ENCODE measurements at places on chromosomes 7 and 10.

DNA sequence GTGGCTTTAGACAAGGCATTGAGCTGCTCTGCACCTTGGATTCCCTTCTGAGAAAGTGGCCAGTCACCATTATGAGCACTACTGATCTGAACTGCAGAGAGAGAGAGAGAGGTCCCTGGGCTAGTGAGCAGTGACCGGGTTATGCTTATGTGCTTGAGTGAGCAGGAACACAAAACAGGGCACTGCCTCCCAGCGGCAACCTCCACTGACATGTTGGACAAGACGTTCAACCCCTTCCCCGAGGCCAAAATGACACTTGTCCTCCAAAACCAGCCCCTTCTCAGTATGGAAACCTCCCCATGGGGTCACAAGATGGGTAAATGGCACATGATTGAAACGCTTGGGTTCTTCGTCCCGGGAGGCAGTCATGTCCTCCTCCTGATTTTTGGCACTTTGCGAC is 339.4 kb upstream of the ZMIZ1 start:
- DNase-seq: no peak

DNA sequence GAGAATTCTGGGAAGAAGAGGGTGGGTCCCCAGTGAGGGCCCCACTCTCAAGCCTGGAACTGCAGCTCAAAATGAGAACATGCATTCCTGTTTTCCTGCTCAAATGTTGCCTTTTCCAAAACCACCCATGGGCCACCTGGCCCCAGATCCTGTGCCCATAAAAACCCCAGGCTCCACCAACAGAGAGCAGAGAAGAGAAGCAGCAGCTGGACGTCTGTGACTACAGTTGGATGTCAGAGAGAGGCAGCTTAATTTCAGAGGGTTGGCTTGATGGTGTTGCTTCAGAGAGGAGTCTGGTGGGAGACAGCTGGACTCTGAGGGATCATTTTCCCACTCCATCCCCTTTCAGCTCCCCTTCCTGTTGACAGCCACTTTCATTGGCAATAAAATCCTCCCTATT is 256.4 kb downstream of the FZD1 start:
- DNase-seq: no peak

GRCh38 chr7:155693826-155694225 is 49.4 kb downstream of the RBM33 start:
- no peak for DNase-seq

- no peak for DNase-seq
Observed at GRCh38 chr10:17831341-17831740, 22.2 kb downstream of the MRC1 start.

DNA sequence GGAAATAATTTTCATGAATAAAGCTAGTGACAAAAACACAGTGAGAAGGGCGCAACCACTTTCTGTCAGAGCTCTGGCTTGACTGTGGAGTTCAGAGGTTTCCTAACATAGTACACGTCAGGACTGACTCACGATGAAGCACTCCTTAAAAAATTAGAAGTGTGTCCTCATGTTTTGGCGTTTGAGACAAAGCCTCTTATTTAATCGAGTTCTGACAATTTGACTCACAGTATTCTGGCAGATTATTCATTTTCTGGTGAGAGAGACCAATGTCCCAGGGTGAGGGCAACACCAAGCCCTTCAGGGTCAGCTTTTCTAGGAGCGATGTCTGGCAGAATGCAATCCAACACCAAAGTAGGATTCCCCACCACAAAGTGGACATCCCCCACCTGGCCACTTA is 108.7 kb downstream of the DIP2C start:
- DNase-seq: no peak

DNA sequence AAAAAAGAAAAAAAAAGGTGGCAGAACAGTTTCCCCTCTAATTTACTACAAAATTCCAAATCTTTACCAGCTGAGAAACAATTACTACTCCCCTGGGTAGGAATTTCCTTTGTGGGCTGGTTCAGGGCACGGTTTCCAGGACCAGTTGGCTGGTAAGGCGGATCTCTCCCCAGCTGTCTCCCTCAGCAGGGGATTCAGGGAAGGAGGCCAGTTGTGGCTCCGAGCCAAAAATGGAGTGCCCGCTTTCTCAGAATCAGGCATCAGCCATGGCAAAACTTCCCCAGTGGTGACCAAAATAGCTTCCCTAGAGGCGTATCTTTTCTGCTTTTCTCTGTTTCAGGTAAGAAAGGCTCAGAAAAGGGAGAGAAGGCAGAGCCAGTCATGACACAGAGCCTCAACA is 91.2 kb downstream of the ZNF22 start:
- DNase-seq: no peak

DNA sequence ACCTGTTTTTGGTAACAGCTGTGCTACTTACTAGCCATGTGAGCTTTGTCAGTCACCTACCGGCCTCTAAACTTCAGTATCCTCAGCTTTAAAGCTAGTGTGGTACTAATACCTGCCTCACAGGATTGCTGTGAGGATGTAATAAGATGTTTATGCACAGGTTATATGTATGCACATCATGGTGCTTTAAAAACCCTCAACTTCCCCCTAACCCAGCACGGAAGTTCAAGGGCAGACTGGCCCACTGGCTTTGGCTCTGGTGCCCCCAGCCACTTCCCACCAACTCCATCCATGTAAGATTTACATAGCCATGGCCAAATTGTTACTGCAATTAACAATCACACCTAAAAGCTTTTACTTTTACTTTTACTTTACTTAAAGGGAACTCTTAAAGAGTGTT is 676.0 kb upstream of the GALNT17 start:
- DNase-seq: no peak

- DNase-seq: no peak
Observed at GRCh38 chr10:12521423-12521822, 172.1 kb downstream of the CAMK1D start.

DNA sequence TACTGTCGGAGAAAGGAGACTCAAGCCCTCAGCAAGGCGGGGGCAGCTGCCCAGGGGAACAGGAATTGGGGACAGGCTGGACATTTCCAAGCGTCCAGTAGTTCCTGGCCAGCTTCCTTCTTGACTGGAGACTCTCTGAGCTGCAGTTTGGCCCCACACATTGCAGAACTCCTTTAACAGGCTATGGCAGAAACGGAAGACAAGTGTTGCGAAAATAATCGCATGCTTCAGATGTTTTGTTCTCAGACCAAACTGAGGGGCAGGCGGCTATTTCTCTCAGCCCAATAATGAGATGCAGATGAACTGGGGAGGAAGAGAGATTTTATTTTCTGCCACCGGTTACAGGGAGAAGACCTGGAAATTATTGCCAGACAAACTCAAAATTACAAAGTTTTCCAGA is 88.0 kb upstream of the PFKP start:
- no peak for DNase-seq

GRCh38 chr10:132582771-132583170 is 45.2 kb downstream of the INPP5A start:
- no peak for DNase-seq
